Stimulated activated CD4-positive, alpha-beta T cell treated with anti-CD3 and anti-CD28 coated beads, Interleukin-1b, Interleukin-23, amount 100 ng/mL, for 48 hours (primary cell): ENCODE measurements at places on chromosomes 11 and 22.

DNA sequence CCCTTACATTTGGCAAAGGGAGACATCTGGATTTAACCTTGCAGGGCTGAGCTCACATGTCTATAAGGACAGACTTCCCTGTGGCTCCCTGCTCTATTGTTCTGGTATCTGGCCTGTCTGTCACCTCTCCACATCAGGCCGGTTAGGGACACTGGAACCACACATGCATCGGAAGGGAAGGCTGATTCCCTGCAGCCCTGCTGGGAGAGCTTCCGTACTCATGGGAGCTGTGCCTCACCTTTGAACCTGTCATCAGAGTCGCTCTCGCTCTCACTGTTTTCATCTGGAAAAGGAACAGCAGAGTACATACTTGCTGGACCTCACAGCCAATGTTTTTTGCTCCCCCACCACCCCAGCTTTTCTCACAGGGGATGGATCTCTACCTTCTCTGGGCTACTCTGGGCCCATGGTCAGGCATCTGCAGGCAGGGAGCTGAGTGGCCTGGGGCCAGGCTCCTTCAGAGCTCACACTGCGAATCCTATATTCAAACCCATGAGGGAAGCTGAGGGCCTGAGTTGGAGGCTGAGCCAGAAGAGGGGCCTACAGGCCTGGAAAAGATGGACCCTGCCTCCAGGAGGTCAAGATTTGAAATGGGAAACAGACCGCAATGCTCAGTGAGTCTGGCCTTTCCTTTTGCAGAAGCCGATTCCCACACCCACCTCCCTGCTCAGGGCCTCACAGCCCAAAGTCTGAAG, 31.3 kb downstream of the RPL27A start:
- DNase-seq = no peak

DNA sequence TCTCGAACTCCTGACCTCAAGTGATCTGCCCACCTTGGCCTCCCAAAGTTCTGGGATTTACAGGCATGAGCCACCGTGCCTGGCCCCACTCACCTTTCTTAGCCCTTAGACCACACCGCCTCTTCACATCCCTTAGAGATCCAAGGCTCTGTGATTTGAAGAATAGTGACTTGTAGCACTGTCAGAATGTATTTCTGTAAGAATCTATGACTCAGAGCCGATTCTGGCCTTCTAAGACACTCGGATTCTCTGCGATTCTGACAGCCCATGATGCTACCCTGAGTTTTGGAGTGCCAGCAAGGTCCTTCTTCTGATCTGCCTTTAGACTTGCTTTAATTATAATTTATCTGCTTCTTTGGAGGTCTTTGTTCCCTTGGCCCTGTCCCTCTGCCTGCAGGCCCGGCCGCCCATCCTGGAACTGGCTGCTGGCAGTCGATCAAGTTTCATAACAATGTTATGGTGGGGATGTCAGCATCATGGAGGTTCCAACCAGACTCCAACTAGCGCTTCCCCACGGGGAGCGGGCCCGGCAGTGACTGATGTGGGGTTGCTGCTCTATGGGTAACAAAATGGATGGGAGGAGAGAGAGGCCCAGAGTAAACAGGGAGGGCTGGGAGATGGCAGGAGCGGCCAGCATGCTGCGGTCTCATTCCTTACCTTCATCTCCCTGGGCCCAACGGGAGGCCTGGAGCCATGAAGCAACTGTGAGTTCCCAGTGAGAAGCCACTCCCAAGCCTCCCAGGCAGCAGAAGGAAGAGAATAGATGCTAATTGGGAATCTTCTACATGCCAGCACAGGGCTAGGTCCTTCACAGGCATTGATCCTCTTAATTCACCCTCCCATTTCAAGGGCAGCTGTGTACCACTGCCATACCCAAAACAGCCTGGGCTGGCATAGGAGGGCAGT, 55.7 kb upstream of the RASD2 start:
- DNase-seq = no peak

DNA sequence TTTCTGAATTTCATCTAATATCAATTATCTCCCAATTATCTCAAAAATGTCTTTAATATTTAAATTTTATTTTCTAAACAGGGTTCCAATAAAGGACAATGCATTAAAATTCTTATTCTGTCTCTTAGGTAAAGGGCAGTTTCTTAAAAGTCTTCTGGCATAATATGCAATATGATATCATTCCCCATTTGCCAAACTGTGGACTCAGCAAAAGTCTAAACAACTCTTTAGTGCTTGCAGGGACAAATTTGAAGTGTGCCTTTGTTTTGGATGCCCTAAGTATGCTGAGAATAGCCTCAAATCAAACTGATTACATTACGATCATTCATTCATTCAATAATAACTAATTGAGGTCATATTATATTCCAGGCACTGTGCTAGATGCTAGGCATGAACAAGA, 281.0 kb upstream of the KIRREL3 start:
- DNase-seq = no peak

GRCh38 chr22:29944339-29944738, 61.4 kb downstream of the MTMR3 start:
- DNase-seq = no peak

- no peak for DNase-seq
These were observed 41.6 kb downstream of the DCUN1D5 start for GRCh38 chr11:103050351-103050750.

- no peak for DNase-seq
These were observed 110.2 kb downstream of the ST3GAL4 start for GRCh38 chr11:126465573-126466188.

DNA sequence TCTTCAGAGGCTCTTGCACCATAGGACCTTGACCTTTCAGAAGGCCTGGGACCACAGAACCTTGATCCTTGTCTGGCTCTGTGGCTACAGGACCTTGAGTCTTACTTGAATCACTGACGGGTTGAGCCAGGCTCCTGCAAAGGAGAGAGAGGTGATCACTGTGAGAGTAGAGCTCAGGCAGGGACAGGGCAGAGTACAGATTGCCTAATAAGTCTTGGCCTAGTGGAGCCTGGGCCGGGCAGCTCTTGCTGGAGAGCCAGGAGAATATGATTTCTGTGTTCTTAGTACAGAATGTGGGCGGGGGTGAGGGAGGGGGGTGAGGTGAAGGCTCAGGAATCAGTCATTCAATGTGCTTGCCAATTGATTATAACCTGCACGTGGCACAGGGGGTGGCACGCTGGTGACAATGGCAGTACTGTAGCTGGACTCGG, 26.0 kb downstream of the SERPINH1 start:
- DNase-seq = no peak

GRCh38 chr11:86672007-86672621, at the start of gene ME3:
Gene ME3 (minus strand): TSS chr11:86672616.
- peak; percentile 57 for DNase-seq

- no peak for DNase-seq
These were observed 23.6 kb upstream of the PAMR1 start for GRCh38 chr11:35548925-35549561.

- no peak for DNase-seq
These were observed 295.1 kb downstream of the MIAT start for GRCh38 chr22:26952451-26953011.

DNA sequence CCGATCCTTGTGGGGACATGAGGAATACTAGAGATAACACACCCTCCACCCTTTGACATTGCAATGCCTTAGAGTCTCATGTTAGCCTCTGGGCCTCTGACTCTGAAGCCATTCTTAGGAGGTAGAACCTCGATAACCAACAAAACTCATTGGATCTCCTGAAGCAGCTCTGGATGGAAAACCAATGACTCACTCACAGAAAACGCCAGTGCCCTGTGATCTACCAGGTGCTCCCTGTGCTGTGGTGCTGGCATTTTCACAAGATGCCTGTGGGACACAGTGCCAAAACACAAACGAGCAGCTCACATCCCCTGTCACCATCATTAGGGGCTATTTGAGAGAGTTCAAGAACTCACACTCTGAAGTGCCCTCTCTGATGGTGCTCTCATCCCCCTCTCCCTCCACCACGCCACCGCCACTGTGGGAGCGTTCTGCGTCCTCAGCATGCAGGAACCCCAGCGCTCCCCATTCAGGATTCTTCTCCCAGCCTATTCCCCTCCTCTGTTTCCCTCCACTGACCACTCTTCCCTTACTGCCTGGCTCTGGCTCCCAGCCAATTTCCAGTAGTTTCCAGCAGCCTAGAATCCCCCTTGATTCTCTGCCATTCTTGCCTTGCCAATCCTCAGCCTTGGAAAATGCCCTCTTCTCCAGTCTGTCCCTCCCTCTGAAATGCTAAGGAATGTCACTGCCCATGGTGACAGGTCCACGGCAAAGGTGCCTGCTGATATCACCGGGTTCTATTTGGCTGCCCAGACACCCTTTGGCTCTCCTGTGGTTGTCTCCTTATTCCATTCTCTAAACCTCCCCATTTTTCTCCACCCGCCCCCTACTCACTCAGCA, 4.7 kb upstream of the POLD4 start:
- no peak for DNase-seq

- no peak for DNase-seq
These were observed 45.6 kb downstream of the UBASH3B start for GRCh38 chr11:122701143-122701542.

GRCh38 chr11:387193-387793, 6.7 kb upstream of the PKP3 start:
- DNase-seq = no peak

GRCh38 chr11:14542324-14542723, 22.1 kb upstream of the PSMA1 start:
- no peak for DNase-seq

DNA sequence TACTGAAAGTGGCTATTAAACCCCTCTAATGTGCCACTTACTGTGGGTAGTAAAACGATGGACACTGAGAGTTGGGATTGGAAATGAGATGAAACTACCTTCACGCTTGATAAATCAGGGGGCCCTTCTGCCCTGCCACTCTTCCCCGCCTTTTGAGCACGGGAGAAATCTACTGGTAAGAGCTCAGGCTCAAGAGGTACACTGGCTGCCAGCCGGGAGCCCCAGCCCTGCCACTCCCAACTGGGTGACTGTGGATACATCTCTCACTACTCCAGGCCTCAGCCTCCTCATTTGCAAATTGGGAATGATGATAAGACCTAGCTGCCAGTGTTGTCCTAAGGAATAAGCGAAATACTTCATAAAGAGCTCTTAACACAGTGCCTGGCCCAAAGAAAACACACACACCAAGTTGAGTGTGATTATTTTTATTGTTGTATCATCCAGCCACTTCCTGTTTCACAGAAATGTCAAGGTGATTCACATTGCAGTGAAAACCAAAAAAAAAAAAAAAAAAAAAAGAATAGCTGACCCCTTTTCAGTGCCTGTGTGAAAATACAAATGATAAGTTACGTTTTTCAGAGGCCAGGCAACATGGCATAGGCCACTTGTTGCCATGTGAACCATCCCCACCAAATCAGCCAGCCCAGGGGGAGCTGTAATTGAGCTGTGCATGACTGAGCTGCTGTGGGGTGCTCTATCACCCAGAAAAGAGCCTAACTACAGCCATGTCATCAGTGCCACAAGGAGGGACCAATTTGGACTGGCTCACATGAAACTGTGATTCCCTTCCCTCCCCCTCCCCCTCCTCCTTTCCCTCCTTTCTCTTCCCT, 4.4 kb upstream of the ZNRD2 start:
- no peak for DNase-seq

DNA sequence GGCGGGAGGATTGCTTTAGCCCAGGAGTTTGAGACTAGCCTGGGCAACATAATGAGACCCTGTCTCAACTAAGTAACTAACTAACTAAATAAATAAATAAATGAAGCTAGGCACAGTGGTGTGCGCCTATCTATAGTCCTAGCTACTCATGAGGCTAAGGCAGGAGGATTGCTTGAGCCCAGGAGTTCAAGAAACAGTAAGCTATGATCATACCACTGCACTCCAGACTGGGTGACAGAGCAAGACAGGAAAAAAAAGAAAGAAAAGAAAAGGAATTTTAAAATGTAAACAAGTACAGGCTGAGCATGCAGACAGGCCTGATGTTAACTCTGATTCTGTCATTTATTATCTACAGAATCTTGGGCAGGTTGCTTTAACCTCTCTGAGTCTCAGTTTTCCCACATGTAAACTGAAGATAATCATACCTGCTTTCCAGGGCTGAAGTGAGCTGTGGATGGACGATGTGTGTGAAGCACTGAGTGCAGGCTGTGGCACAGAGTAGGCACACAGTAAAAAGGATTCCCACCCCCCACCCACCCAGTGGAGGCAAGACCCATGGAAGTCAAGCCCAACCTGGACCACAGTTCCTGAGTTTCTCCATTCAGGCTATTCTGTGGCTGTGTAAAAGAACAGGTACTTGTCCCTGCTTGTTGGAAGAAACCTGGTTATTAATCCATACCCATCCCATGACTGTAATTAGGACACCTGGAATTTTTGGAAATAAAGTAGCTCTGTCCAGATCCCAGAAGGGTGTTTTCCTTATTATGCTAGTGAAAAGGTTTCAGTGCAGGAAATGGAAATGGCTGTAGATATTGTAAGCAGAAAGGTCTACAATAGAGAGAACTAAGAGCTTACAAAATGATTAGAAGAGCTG, 18.7 kb upstream of the SCUBE2 start:
- DNase-seq = no peak

DNA sequence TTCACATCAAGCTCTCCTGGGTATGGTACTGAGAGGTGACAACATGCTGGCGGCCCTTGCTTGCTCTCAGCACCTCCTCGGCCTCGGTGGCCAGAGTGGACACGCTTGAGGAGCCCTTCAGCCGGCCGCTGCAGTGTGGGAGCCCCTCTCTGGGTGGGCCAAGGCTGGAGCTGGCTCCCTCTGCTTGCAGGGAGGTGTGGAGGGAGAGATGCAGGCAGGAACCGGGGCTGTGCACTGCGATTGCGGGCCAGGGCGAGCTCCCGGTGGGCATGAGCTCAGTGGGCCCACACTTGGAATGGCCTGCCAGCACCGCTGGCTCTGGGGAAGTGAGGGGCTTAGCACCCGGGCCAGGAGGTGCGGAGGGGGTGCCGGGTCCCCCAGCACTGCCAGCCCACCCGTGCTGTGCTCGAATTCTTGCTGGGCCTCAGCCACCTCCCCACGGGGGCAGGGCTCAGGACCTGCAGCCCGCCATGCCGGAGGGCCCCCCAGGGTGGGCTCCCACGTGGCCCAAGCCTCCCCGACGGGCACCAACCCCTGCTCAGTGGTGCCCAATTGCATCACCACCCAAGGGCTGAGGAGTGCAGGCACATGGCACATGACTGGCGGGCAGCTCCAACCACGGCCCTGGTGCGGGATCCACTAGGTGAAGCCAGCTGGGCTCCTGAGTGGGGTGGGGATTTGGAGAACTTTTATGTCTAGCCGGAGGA, 106.2 kb downstream of the RAB38 start:
- DNase-seq = no peak

GRCh38 chr22:21984793-21985192, 2.2 kb upstream of the TOP3B start:
- no peak for DNase-seq

GRCh38 chr11:111976767-111977145, 39.6 kb downstream of the DIXDC1 start:
- DNase-seq = no peak
